ENCODE measurements at places on chromosomes 12 and 14.

DNA sequence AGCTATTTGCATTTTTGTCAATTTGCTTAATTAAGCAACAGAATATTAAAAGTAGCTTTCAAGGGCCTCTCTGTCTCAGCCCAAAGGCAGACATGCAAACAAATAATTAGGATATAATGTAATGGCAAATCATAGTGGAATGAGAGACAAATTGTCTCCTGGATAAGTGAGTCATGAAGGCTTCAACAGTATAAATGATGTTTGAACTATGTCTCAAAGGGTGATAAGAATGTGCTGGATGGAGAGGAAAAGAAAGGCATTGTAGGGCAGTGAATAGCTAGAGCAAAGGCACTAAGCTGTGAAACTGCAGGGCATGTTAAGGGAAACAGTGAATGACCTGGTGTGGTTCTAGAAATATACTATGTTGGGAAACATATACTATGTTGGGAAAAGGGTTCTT, 53.5 kb upstream of the PPP1R12A start:
- DNase-seq, result no peak

DNA sequence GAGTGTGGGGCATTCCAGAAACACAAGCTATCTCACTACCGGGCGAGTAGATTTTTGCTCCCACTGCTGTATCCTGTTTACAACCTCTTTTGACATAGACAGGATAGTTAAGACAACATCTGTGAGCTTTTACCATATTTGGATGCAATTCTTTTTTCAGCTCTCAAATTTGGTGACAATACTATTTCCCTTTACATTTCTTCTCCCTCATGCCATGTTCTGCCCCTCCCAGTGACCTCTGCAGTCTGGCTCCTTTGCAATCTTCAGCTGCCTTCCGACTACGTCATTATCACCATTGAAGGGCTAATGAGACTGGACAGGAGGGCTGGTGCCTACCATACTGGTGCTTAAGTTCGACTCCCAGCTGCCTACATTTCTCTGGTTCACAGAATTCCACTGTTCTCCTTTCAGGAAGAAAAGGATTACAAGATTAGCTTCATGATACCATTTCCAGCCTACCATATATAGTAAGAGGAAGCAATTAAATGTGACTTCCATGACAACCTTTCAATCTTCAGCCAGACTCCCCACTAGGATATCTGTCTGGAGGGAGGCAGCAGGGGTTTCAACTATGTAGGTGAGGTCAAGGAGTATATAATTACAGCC, 251.6 kb downstream of the PHLDA1 start:
- no peak for DNase-seq

DNA sequence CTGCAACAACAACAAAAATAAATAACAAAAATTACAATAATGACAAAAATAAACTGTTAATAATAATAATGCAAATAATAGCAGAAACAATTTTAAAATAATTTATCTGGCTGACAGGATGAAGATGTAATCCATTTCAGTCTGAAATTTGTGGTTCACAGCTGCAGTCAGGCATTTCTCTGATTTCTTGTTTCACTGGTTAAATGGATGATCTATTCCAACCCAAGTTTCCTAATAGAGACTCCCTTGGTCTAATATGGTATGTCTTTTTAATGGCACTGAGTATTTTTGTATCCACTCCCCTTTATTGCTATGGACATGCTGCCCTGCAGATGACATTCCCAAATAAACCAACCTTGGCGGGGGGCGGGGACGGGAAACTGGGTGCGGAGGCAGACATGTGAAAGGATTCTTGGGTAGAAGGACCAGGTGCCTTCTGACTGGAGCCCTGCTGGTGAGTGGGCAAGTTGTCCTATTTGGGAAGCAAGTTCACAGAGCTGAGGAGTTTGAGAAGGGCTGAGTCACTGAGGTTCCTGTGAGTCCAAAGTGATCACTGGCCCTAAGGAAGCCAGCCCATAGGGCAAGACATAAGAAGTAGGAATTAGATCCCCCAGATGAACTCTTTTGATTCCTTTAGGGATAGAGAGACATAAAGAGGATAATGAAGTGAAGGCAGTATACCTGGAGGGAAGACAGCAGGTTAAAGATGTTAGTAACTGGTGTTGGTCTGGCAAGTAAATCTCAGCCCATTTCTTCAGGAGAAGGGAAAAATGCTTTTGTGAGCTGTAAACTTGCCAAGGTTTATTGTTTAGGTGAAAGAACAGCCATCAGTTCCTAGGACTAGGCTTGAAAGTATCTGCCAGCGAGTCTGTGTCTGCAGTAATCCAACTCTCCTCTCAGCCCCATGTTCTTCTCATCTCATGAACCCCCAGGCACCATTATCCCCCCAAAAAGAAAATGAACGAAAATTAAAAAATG, 14.5 kb downstream of the FOXG1 start:
- DNase-seq, result no peak

DNA sequence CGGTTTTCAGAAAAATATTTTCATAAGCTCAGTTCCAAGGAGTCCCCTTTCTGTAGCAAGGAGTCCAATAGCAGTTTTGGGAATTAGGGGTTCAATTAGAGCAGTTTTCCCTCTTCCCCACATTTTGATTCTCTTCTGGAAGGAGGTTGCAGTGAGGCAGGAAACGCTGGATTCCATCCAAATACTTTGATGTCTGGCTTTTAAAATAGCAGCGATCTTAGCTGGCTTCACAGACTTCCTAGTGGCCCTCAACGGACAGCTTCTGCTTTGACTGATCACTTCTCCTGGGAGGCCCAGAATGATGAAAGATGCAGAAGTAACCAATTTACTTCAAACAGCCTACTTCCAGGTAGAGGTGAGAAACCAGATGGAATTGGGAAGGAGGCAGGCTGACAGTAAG, 63.1 kb downstream of the C12orf75 start:
- no peak for DNase-seq

DNA sequence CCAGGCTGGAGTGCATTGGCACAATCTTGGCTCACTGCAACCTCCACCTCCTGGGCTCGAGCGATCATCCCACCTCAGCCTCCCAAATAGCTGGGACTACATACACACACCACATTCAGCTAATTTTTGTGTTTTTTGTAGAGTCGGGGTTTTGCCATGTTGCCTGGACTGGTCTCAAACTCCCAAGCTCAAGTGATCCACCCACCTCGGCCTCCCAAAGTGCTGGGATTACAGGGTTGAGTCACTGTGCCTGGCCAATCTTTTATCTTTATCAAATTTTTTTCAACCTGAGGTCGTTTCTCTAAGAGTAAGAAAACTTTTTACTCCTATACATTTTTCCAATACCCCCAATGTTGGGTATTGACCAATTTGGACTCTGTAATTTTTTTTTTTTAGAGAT, 40.0 kb upstream of the NAP1L1 start:
- no peak for DNase-seq

GRCh38 chr12:49945394-49946080, 5.0 kb upstream of the AQP2 start:
- DNase-seq, result peak; percentile 68

- no peak for DNase-seq
These were observed 110.2 kb downstream of the SNAPC1 start for GRCh38 chr14:61872452-61872851.

GRCh38 chr12:39103552-39104165, 198.3 kb upstream of the CPNE8 start:
- DNase-seq, result peak; percentile 29

GRCh38 chr14:91290986-91291385, 46.5 kb upstream of the GPR68 start:
- DNase-seq, result no peak

- DNase-seq, result no peak
These were observed 13.1 kb upstream of the CARMIL3 start for GRCh38 chr14:24038686-24039085.

DNA sequence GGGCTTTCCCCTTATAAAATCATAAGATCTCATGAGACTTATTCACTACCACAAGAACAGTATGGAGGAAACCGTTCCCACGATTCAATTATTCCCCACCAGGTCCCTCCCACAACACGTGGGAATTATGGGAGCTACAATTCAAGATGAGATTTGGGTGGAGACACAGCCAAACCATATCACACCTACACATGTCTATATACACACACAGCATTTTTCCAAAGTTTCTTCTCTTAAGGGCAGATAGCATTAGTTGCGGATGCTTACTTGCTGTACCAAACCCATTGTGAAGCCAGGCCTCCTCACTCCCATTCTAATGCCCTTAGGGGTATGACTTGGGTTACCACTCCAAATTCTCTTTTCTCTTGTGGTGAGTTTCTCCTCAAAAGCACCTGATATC, 104.1 kb upstream of the RAP1B start:
- DNase-seq, result no peak

DNA sequence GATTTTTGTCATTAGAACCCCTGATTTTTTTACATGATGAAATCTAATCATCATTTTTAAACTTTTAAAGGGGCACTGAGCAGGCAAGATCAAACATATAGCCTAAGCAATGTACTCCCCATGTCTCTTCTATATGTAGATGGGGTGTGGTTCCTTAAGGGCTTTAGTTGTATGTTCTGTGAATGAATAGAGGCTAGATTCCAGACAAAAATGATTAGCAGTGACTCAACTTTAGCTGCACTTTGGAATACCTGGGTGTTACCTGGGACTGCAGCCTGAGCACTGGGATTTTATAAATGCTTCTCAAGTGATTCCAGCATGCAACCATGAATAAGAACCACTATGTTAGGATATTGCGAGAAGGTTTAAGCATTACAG, 256.7 kb upstream of the PLEKHG7 start:
- no peak for DNase-seq

- no peak for DNase-seq
These were observed 117.4 kb downstream of the PLEKHA5 start for GRCh38 chr12:19246933-19247332.

DNA sequence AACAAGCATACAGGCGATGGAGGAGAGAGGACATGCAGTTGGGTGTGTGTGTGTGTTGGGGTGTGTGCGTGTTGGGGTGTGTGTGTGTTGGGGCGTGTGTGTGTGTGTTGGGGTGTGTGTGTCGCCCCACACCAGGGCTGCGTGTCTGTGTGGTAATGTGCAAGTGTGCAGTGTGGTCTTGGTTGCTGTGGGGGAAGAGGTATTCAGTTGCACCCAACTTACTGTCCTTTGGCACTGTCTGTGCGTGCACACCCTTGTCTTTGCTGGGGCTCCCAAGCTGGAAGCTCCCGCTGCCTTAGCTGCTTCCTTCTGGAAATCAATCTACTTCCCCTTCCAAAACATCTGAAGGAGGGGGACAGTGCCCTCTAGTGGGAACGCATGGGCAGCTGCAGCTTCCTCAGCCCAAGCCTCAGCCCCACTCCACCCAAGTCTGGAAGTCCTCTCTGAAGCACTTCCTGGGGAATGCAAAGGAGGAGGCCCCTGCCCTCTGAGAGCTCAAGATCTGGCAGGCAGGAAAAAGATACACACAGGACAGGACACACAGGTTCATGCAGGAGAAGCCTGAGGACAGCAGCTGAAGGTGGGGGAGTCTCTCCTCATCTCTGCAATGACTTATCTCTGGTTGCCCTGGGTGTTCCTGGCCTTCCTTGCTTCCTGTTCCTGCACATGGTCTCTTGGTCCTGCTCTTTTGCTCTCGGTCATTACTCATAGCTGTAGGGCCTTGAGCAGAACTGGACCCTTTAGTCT, 13.1 kb downstream of the ASIC1 start:
- DNase-seq, result peak; percentile 32

GRCh38 chr12:30953257-30953656, 26.7 kb downstream of the TSPAN11 start:
- no peak for DNase-seq

GRCh38 chr14:105525861-105526775, at the start of gene TMEM121:
Gene TMEM121 (plus strand): TSS chr14:105526583. CDS start chr14:105528835, 2,252 bp downstream.
- DNase-seq, result peak; percentile 53

DNA sequence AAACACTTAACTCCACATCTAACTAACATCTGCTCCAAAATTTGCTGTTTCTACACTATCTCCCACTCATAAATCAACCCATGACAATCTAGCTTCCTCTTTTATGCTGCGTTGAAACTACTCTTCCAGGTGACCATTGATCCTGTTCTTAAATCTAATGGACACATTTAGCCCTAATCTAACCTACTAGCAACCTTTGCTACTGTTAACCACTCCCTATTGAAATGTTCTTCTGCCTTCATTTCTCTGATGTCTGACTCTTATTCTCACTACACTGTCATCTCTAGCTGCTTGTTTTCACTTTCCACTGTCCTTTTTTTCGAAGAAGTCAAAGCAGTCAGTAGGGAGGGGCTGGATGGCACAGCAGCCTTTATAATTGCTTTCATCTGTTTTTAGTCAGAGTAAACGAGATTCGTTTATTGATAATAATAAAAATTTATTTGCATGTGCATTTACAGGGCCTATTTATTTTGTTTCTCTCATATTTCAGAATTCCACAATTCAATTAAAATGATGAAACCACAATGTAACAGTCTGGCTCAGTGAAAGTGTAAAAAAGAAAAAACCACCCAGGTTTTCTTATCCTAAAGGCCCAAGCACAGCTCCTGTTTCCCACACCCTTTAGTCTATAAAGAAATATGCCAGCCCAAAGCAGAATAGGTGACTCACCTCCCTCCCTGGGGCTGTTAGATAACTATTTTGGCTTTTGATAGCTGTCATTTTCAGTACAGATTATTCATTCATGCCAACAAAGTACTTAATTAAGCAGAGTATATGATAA, 44.9 kb downstream of the ATP2B1 start:
- no peak for DNase-seq

GRCh38 chr14:101372894-101373620, 188.2 kb upstream of the DIO3 start:
- no peak for DNase-seq

GRCh38 chr14:20657216-20658211, 16.0 kb upstream of the OR6S1 start:
- DNase-seq, result peak; percentile 15

DNA sequence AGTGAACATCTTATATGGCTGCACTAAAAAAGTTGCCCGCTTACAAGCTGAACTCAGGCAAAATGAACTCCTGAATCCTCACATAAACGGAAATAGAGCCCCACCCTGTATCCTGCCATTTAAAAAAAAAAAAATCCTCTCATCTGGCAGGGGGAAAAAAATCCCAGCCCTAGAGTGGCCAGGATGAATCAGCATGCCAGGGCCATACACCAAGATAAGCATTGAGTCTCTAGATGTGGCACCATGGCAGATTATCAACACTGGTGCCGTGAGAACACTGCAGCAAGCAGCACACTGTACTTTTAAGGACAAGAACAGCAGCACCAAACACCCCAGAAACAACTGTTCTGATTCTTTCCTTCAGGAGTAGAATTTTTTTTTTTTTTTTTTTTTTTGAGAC, 65.5 kb downstream of the RASSF3 start:
- DNase-seq, result no peak

DNA sequence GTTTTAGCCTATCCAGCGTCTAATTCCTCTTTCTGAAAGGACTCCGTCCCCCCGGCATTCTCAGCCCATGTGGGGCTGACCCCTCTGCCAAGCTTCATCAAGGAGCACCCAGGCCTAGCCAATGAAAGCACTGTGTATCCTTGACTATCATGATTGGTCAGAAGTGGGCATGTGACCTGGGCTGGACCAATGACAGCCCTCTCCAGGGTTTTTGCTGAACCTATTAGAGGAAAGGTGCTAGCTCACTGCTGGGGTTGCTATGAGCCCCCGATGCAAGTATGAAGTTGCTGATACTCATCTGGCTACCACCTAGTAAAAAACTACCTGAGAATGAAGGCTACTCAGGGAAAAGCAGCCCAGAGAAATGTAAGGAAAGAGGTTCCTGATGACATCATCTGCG, 68.1 kb downstream of the LRRC74A start:
- DNase-seq, result no peak

GRCh38 chr14:85663256-85663655, 133.3 kb downstream of the FLRT2 start:
- no peak for DNase-seq

GRCh38 chr12:62684570-62685295, 218.1 kb downstream of the MON2 start:
- DNase-seq, result no peak

GRCh38 chr12:69779928-69780327, 41.3 kb downstream of the RAB3IP start:
- no peak for DNase-seq

- DNase-seq, result no peak
These were observed 108.7 kb upstream of the FUT8 start for GRCh38 chr14:65303899-65304222.

All from T-helper 1 cell (primary cell).